ENCODE measurements at places on chromosomes 1 and 21. TPM values are rescaled to one million over a fixed set of nuclear protein-coding genes. Genes with fewer than 3 reads are reported as not detected.

PCAT6 gene
- total RNA-seq: not detected

GIPC2 gene
- total RNA-seq: 8.2 TPM

DNA sequence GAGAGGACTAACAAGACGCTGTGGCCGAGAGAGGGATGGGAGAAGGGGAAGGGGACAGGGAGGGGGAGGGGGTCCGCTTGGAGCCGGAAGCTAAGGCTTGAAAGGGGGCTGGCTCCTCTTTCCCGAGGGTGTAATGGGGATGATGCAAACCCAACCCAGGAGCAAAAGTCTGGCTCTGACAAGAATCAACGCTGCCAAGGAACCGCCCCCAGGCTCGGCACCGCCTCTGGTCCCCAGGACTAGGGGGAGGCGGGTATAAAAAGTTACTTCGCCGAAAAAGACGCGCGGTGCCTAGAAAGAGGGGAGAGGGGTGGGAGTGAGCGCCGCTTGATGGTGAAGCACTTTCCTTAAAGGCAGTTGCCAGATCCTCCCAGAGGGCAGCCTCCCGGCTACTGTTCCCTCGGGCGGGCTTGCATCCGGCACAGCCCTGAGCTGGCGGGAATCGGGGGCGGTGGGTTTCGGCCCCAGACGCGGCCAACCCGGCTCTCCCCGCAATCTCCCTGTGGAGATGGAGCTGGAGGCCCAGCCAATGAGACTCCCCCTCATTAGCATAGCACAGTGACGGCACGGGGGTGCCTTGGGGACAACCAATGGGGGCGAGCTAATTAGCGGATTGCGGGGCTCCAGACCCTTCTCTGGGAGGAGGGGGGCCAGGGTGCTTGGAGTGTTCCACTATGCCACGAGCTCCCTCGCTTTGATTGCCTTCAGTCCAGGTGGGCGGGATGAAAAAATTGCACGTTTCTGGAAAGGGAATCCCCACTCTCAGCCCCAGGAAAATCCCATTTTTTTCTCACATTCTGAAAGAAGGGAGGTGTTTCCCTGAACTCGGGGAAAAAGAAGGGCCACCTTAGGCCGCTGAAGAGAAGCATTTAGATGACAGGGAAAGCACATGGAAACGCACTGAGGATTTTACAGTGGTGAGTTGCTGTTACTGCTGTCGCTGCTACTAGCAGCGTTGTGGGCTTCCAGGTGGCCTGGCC is at the start of gene KCNT2:
KCNT2 (minus strand) TSS at position 51 of the 980 bp plus-strand sequence. CDS start 131 bp downstream, outside the sequence.
- peak; percentile 65 for DNase-seq

DNA sequence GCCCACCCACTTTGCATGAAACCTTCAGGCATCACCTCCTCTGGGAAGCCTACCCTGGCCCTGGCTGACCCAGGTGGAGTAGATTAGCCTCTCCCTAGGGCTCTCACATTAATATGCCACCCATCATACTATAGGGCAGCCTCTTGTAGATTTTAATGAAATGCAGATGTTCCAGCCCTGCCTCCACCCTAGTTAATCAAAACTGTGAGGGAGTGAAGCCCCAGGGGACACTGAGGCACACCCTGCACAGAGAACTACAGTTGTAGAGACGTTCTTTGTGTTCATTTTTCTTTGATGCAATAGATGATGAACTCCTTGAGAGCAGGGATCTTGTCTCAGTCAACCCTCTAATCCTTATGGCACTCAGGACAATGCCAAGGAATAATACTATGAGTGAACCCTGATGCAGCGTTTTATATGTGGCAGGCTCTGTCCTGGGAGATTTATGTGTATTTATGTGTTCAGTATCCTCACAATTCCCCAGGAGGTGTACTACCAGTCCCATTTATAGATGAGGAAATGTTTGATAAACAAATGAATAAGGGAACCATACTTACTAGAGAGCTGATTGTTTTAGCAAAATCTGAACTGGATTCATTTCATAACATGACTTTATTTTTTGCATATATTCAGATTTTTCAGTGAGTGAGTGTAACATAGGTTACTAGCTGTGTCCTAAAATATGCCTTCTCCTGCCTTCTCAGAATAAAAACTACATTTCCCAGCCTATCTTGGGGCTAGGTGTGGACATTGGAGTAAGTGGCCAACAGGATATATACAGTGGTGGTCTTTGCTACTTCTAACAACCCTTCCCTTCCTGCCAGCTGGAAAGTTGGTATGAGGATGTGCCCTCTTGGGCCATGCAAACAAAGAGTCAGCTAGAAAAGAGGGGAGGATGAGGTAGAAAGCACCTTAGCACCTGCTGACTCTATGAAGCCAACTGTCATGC is 23.5 kb upstream of the PRELP start:
- DNase-seq: no peak

DNA sequence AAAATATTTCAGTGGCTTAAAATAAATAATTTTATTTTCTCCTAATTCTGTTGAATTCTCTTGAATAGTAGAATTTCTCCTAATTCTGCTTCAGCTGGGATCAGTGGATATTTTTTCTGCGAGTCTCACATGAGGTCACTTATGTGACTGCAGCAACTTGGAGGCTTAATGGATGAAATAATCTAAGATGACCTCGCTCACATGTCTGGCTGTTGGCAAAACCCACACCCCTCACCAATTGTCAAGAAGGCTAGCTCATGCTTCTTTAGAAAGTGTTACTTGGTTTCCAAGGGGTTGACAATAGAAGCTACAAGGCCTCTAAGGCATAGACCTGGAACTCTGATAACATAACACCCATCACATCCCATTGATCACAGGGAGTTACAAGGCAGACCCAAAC is 156.9 kb upstream of the DPYD start:
- DNase-seq: no peak

- DNase-seq: no peak
Measured at GRCh38 chr1:151853411-151853943, at the start of gene THEM5. Gene THEM5, minus strand, starts transcription at chr1:151853712. Its CDS starts 147 bp downstream, at chr1:151853565.

GRCh38 chr1:160399544-160400222 is 681 bp upstream of the VANGL2 start:
- no peak for DNase-seq

F5 gene
- total RNA-seq: 0.43 TPM

GRCh38 chr1:205481629-205482151 is 22.8 kb upstream of the CDK18 start:
- DNase-seq: no peak

GRCh38 chr21:43938751-43939442 is 73.2 kb upstream of the TRAPPC10 start:
- peak; percentile 58 for DNase-seq

LRIG2 gene
- 7.2 TPM for total RNA-seq

CITED4 gene
- total RNA-seq: 15.6 TPM

DNA sequence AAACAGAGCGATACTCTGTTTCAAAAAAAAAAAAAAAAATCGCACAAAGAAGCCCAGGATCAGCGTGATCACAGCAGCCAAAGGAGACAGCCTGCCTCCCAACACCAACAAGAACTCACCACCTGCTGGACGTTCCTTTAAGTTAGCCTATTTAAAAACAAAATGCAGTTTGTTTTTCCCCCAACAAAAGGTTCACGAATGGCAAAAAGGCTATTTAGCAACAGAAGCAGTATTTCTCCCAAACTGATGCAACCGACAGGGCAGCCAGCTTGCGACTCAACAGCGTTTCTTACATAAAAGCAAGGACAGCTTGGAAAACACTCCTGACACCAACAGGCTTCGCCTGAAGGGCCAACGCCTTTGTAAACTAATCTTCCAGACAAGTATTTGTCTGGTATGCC is 6.8 kb downstream of the SSU72 start:
- DNase-seq: no peak

GRCh38 chr1:158813164-158813563 is 18.0 kb upstream of the MNDA start:
- DNase-seq: no peak

DNA sequence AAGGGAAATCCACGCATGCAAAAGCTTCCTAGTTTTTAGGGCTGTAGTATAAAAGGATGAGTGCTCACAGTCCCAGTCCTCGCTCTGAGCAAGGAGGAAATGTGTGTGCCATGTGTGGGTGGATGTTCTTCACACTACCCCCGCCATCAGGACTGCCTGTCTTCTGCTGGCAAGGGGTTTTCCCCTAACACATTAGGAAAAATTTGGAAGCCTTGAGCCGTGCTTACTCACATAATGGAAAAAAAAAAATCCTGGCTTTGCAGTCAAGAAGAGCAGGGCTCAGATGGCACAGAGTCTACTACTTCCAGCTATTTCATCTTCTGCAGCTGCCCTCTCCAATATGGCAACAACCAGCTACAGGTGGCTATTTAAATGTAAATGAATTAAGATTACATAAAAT is 363.1 kb downstream of the PLPP3 start:
- DNase-seq: no peak

GRCh38 chr1:22282364-22282995 is 139.6 kb upstream of the WNT4 start:
- DNase-seq: no peak

DNA sequence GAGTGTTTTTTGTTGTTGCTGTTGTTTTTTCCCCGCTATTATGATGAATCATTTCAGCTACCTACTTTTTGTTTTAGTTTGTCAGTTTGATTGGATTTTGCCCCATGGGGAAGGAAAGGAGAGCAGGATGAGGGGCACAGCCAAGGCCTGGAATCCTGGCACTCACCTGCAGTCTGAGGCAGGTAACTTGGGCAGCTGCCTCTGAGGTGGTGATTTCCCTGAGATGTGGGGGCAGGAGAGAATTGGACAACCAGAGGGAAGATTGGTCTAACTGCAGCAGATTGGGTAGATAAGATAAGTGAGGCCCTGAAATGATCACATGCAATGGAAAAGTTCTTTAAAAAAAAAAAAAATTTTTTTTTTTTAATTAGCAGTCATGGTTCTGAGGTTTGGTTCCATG is 1.5 kb upstream of the LAX1 start:
- no peak for DNase-seq

GRCh38 chr1:180254854-180255253 is 24.8 kb downstream of the LHX4 start:
- no peak for DNase-seq

CAMTA1 gene
- 29.7 TPM for total RNA-seq

DNA sequence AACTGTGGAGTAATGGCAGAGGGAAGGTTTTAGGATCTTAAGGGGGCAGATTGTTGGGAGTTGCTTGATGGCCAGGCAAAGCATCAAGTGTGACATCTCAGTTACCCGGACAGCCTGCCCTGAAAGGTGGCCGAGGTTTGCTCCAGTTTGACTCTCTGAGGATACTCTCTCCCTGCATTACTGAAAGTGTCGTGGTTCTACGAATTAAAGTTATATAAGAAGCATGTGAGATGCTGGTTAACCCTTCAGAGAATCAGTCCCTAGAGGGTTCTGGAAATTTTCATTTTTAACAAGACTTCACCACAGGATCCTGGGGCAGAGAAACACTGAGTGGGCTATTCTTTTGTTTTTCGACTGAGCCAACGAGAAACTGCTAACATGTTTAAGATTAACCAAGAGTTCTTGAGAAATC is 689 bp upstream of the ZNF644 start:
- DNase-seq: no peak

RSPO1 gene
- 74.6 TPM for total RNA-seq

TMIGD3 gene
- 7.1 TPM for total RNA-seq

NCMAP gene
- total RNA-seq: 0.18 TPM

GRCh38 chr1:153535242-153536011 is at the start of gene S100A6:
Gene S100A6, minus strand, starts transcription at chr1:153535991. Its CDS starts 652 bp downstream, at chr1:153535339.
- peak; percentile 72 for DNase-seq

DNA sequence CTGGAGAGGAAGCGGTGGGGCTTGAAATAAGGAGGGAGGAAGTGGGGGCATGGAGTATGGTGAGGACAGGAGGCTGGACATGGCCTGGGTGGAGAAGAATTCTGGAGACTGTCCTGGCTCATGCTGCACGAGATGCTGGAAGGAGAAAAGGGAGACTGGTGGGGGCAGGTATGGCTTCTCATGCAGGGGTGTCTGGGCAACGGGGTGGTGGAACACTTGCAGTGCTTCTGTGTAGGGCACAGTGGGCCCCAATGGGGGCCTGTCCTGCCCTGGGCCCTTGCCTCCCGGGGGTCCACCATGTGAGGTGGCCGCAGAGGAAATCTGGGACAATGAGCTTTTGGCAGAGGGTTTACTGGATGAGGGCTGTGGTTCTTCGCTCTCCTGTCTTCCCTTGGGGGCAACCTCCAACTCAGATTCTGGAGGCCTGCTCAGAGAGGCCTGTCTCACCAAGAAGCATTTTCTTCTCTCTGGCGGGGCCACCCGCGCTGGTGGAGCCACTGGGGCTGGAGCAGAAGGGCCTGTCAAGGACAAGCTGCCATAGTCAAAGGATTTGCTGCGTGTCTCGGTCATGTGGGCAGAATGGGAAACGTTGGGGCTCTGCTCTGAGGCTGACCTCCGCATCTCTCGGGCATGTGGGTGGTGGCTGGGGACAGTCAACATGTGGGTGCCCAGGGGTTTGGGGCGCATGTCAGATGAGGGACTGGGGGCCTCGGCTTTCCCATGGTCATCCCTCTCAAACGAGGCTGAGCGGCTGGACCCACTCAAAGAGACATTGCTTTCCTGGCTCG is 96.9 kb upstream of the EDN2 start:
- DNase-seq: no peak
